GM23338 (cell line): ENCODE measurements at places on chromosomes 12 and 14. TPM values are rescaled to one million over a fixed set of nuclear protein-coding genes. Genes with fewer than 3 reads are reported as not detected.

Gene KCNK13
- 0.21 and 0.42 TPM in 2 replicates for polyA plus RNA-seq

Gene GLI1
- 4.8 and 5.6 TPM in 2 replicates for polyA plus RNA-seq

DNA sequence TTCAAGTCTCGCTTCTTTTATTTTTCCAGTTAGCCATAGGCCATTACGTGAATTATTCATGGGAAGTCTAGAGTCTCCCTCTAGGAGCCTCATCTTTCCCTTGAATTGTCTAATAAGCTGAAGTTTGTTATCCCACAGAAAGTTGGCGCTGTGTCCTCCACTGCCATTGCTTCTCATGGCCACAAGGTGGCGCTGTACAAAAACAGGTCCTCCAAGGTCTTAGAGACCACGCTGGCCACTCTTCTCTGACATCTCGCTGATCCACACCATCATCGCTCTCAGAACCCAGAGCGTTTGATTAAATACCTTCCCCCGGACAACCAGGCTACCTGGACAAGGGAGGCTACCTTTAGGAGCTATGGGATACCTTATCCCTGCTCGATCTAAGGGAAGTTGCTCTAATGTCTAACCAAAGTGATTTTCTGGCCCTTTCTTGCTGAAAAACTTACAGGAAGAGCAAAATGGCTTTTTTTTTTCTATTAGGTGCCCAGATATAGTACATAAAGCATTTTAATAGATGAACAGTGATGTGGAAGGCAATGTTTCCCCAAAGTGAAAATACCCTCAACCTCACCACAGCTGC is 110.0 kb downstream of the CCDC60 start:
- DNase-seq: peak; percentile 91

DNA sequence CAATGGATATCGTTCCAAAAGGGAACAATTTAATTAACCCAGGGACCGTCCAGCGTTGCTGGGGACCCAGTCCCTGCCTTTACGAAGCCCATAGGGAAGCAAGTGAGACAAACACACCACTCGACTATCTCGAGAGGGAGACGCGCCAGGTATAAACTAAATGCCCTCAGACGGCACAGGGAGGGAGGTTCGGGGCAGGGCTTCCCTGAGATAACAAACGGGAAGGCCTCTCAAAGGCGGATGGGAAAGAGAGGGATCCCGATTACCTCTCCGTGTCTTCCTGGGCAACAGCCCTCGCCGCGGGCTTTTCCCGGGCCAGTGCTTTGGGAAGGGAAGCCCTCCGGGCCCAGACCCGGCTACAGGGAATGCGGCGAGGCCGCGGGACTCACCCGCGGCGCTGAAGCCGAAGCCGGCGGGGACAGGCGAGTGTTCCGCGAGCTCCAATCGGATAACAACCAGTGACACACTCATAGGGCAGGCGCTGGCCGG is 390 bp downstream of the BRAP start:
- no peak for DNase-seq

GRCh38 chr14:95041477-95042020 is 115.8 kb downstream of the DICER1 start:
- no peak for DNase-seq

GRCh38 chr14:95523051-95523814 is 6.8 kb upstream of the SYNE3 start:
- no peak for DNase-seq

DNA sequence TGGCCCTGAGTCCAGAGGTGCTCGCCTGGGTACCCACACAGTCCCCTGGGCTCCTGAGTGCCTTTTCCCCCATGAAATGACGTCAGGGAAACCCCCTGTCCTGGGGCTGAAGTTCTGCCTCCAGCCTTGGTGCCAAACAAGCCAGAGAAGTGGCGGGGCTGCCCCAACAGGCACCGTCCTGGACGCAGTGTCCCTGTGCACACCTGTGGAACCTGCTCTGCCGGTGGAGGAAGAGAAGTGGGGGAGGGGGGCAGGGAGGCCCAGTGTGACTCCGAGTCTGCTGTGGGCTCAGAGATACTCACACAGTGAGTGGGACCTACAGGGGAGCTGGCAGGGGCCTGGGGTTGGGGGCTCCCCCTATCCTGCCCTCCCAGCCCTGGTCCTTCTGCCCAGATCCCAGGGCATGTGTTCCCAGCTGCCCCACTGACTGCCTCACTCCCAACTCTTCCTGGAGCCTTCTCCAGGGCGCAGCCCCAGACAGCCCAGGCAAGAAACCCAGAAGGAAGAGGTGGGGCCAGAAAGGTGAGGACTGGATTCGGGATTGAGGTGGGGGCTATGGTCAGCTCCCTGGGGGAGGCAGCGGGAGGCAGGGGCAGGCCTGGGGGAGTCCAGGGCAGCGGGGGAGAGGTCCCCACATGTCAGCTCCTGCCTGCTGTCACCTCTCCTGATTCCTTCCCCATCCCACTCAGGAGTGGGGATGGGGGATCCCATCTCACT is 24.7 kb downstream of the CCDC85C start:
- no peak for DNase-seq

Gene USP15
- polyA plus RNA-seq: 60.3 and 64.8 TPM in 2 replicates

- DNase-seq: no peak
These were observed 291.0 kb downstream of the FUT8 start for GRCh38 chr14:65703521-65703920.

Gene BDKRB1
- not detected in 2 replicates for polyA plus RNA-seq

- no peak for DNase-seq
These were observed 74.7 kb downstream of the RPS6KA5 start for GRCh38 chr14:90985601-90986242.

DNA sequence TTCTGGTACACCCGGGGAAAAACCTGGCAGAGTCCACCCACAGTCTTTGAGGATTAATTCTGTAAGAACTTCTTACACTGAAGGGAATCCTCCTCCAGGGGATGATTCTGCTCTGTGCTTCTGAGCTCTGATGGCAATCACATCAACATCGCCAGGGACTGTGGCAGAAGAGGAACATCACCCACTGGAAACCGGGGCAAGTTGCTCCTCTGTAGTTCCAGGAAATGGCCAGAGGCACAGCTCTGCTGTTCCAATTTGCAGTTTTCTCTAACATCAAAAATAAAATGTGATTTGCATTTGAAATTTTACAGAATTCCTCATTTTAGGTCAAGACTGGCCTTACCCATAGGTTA is 207.6 kb downstream of the DAD1 start:
- no peak for DNase-seq

Gene EIF2S3B
- 0.24 and 0.56 TPM in 2 replicates for polyA plus RNA-seq

- peak; percentile 71 for DNase-seq
These were observed 176.7 kb upstream of the SEL1L start for GRCh38 chr14:81710232-81710845.

GRCh38 chr14:23043754-23044153 is 1.7 kb downstream of the PSMB11 start:
- DNase-seq: no peak

- DNase-seq: no peak
These were observed 1.2 kb downstream of the NRDE2 start for GRCh38 chr14:90330203-90331196.

DNA sequence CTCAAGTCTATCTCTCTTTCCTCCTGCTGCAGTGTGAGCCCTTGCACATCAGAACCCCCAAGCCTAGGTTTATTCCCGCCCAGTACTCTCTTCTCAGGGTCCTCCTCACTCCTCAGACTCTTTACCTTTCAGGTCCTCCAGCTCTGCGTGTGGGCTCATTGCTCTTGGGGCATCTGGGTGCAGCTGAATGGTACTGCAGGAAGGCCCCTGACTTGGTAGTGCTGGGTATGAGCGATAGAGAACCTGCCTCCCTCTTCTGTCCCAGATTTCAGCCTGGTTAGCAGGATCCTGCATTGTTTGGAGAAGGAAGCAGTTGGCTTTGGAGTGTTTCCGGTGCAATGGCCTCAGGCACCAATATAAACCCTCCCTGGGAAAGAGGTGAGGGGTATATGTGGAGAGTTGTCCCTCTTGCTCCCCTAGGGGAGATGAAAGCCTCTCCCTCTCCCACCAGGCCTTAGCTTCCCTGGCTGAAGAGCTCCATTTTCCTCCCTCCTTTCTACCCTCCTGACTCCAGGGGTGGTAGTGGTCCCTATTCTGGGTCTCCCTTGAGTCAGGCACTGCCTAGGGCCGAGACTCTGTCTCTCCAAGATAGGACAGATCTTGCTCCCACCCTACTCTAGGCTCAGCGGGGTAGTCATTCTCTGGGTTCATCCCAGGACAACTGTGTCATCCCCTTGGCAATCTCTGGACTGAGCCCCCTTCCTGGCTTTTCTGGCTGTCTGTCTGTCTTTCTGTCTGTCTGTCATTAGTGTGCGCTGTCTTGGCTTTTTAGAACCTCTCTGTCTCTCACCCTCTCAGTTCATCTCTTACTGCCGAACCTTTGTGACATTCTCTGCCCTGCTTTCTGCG is 3.8 kb downstream of the LRP1 start:
- peak; percentile 30 for DNase-seq

DNA sequence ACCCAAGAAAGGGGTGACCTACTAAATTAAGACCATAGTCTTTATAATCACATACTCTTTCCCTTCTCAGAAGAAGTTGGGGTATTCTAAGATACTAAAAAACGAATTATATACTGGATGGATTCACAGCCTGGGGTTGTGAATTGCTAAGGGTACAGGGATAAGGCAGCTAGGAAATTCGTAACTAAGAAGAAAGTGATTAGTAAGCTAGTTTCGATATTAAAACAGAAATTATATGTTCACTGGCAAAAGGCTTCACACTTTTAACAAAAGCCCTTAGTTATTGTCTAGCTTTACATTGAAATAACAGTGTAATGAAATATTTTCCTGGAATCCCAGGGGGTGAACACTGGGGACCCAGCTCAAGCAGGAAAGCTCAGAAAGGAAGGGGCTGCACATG is 35.5 kb upstream of the DYRK2 start:
- no peak for DNase-seq

Gene ARHGEF25
- polyA plus RNA-seq: 0.53 TPM in 1 of 2 replicates, not detected in the other

GRCh38 chr12:123071857-123072256 is 79.0 kb downstream of the PITPNM2 start:
- no peak for DNase-seq

DNA sequence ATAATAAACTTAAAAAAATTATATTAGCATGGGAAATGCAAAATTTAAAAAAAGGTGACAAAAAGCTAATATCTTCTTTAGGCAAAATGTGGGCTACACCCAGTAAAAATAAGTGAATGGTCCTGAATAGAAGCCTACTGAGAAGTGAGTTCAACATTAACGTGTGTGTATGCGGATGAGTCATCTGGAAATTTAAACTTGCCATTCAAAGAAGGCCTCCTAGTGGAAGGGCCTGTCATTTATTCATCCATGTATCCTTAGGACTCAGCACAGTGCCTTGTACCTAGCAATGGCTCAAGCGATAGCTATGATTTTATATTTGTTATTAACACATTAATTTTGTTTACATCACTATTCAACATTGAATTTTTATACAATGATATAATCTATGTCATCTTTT is 226.2 kb downstream of the NUBPL start:
- DNase-seq: no peak

Gene SLC4A8
- polyA plus RNA-seq: 4.6 and 7.6 TPM in 2 replicates

Gene GPR65
- not detected in 2 replicates for polyA plus RNA-seq
